Stimulated activated CD8-positive, alpha-beta memory T cell treated with anti-CD3 and anti-CD28 coated beads, Interleukin-4, amount 100 ng/mL, for 4 hours (primary cell): ENCODE measurements at places on chromosomes 7 and 10.

DNA sequence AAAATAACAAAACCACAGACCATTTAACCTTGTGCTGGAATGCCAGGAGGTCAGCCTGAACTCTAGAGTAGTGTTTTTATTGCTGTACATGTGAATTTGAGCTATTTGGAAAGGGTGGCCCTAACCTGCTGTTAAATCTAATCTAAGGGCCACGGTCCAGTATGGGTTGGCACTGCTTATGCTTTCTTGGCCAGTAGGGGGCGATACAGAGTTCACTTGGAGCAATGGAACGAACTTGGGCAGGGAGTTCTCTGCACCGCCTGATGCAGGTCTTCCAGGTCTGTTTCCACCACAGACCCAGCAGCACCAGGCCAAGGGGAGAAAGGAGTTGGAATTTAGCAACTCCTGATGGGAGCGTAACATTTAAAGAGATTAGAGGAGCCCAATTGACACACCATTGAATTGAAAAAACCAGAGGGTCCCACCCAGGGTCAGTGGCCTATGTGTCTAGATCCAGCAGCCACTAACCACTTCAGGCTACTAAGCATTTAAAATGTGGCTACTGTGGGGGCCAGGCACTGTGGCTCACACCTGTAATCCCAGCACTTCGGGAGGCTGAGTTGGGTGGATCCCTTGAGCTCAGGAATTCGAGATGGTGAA is 75.7 kb upstream of the EFCAB10 start:
- DNase-seq = peak; percentile 54

GRCh38 chr10:16870331-16870730 is 53.1 kb upstream of the RSU1 start:
- DNase-seq = no peak

DNA sequence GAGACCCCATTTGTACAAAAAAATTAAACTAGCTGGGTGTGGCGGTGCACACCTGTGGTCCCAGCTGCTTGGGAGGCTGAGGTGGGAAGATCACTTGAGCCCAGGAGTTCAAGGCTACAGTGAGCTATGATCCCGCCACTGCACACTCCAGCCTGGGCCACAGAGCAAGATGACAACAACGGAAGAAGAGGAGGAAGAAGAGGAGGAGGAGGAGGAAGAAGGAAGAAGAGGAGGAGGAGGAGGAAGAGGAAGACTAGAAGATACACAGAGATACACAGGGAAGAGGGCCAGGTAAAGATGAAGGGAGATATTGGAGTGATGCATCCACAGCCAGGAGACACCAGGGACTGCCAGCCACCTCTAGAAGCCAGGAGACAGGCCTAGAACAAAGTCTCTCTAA is 75.7 kb upstream of the PTER start:
- no peak for DNase-seq

DNA sequence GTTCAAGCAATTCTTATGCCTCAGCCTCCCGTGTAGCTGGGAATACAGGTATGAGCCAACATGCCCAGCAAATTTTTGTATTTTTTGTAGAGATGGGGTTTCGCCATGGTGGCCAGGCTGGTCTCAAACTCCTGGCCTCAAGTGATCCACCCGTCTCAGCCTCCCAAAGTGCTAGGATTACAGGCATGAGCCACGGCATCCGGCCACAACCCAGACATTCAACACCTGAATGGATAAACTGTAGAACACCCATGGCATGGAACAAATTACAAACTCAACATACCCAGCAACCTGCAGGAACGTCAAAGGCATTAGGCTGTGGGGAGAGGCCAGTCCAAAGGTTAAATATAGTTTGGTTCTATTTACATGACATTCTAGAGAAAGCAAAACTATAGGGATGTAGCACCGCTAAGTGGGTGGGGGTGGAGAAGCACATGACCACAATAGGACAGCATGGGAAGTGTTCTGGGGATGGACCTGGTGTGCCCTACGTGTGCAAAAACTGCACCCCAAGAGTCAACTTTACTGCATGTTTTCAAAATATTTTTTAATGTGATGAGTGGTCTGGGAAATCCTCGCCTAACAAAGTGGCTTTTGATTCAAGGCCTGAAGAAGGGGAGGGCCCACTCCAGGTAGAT is 6.5 kb upstream of the PGAM2 start:
- DNase-seq = no peak

DNA sequence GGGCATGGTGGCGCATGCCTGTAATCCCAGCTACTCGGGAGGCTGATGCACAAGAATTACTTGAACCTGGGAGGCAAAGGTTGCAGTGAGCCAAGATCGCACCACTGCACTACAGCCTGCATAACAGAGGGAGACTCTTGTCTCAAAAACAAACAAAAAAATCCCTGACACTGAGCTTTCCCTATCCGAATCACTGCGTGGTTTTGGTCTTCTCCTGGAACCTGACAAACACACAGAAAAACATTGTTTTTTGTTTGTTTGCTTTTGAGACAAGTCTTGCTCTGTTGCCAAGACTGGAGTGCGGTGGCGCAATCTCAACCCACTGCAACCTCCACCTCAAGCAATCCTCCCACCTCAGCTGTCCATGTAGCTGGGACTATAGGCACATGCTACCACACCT is 50.4 kb upstream of the PTPRN2 start:
- DNase-seq = no peak

DNA sequence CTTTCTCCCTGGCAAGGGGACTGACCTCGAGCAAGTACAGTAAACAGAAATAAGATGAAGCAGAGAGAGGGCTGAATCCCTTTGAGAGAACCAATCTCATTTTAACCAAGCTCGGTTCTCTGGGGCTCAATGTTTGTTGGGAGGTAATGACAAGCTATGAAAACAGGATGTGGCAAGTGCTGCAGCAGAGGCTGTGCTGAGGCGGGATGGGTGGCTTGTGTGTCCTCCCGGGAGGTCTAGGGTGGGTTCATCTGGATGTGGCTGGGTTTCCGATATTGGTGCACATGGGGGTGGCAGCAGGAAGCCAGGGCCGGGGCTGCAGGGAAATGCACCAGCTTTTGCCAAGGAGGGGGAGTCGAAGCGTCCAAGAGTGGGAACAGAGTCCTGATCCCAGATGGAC is 84.5 kb downstream of the AOAH start:
- no peak for DNase-seq

GRCh38 chr7:141359740-141360415 is 191.3 kb upstream of the AGK start:
- no peak for DNase-seq

GRCh38 chr7:90595342-90595800 is 750 bp upstream of the CDK14 start:
- DNase-seq = no peak

GRCh38 chr10:52250510-52250909 is 63.6 kb upstream of the DKK1 start:
- no peak for DNase-seq
